ENCODE measurements at places on chromosomes 11 and 22.

DNA sequence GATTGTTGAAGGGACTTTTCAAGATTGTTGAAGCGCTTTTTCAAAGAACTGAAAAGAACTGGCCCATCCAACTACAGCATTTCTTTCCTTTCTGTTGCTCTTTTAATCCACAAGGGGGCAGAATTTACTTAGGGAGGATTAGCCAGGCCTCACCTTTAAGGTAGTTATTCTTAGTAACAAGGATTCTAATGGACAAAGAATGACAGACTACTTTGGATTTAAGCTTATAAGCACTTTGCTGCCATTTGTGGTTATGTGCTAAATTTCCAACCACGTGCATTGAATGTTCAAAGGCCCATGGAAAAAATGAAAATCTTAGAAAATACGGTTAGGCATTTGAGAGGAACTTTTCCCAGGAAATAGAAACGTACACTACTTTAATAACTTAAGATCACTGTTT is 49.5 kb upstream of the HSPA8 start:
- no peak for DNase-seq

- no peak for DNase-seq
These were observed 446.6 kb downstream of the NELL1 start for GRCh38 chr11:21116009-21116408.

GRCh38 chr11:85810871-85811611 is at the start of gene SYTL2:
SYTL2 (minus strand) TSS chr11:85811141; CDS start chr11:85757725, 53,416 bp downstream.
- DNase-seq = peak; percentile 73

GRCh38 chr22:17098379-17098819 is 13.6 kb downstream of the IL17RA start:
- no peak for DNase-seq

- no peak for DNase-seq
These were observed 60.6 kb downstream of the RTL6 start for GRCh38 chr22:44437216-44438055.

DNA sequence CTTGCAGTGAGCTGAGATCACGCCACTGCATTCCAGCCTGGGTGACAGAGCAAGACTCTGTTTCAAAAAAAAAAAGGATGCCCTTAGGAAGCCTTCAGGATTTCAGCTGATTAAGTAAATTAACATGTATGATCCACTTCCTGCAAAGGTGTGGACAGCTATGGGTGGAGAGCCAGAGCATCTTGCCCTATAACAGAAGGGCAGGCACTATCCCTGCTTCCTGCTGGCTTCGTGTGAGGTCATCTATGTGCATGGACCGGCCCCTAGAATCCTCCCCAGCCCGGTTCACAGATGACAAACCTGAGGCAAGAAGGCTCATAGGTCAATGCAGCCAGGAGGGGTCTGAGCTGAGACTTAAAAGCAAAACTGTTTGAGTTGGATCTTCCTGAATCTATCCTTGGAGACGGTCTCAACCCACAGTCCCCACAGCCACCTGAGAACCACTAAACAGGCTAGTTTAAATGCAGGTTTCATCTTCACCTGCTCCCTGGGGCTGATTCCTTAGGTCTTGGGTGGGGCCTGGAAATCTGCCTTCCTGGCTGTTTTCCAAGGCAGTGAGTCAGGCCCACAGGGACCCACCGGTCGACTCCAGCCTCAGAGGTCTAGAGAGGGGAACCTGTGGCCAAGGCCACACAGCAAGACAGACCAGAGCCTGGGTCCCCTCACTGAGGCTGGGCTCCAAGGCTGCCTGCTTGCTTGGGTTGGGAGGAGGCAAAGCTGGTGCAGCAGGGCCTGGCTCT is 55.2 kb upstream of the MPEG1 start:
- no peak for DNase-seq

- DNase-seq = no peak
These were observed 758 bp downstream of the MCAM start for GRCh38 chr11:119316016-119316728.

DNA sequence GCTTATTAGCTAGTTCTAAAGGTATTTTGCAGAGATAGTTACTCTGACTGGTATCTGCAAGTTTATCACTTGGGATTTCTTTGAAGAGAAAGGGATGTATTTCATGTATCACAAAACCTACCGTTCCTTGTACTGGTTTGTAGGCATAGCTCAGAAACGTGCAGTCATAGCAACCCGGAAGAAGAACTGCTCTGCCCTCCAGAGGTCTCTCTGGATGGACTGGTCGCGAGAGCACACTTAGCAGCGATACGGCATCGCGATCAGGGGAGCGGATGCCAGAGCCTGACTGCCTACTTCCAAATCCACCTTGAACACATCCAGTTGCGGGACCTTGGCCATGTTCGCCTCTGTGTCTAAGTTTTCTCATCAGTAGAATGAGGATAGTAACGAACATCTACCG is 143.3 kb downstream of the WNT7B start:
- DNase-seq = no peak
